ENCODE measurements at places on chromosomes 13 and 19.

GRCh38 chr13:26951581-26952177 is 191.1 kb upstream of the GPR12 start:
- DNase-seq, result no peak

GRCh38 chr13:33096886-33097605 is 80.8 kb downstream of the KL start:
- no peak for DNase-seq

DNA sequence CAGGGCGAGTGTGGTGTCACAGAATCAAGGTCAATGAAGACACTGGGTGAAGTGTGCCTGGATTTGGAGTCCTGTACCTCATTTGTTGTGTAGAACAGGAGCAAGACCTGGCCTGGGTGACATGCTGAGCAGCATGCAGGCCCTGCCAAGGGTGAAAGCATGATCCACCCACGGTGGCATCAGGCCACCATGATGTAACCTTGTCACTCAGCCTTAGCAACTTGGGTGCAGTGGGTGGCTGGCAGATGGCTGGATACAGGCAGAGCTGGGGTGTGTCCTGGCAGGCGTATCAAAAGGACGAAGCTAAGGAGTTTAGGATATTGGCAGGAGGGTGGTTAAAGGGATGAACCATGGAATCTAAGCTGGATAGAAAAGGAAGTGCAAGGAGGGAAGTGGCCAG is 10.3 kb downstream of the THSD1 start:
- no peak for DNase-seq

- no peak for DNase-seq
These were observed 105.9 kb upstream of the GJB6 start for GRCh38 chr13:20337884-20338551.

DNA sequence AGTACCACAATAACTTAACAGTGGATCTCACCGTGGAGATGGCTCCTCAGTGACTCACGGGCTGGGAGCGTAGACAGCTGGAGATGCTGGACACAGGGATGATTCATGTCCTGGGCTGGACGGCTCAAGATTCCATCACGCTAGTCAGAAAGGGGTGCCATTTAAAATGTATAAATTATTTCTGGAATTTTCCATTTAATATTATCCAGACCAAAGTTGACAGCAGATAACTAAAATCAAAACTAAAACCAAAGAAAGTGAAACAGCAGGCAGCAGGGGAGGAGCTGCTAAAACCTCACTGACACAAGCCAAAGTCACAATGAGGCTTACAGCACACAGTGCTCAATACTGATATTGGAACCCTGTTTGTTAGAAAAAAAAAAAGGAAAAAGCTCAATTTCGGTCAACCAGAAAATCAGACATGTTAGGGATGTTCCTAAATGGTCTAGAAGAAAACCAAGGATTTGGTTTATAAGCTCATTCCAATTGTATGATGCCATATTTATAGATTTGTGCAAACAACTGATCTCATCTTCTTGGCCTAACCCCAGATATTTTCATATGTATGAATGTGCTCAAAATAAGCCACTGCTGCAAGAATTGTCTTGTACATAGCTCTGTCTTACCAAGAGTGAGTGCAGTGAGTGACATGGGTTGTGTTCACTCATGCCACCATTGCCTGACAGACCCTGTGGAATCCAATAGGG is 111.8 kb downstream of the SACS start:
- no peak for DNase-seq

DNA sequence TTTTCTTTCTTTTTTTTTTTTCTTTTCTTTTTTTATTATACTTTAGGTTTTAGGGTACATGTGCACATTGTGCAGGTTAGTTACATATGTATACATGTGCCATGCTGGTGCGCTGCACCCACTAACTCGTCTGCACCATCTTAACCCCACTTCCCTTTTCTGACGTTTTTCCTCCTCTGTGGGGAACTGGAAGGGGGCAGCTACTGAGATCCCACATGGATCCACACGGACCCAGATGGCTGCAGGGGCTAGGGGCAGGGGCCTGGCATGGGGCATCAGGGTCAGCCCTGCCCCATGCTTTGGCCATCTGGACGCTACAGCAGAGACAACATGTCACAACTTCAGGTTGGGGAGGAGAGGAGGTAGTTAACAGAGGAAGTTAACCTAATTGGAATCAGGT is 54.3 kb downstream of the RUBCNL start:
- DNase-seq, result no peak
